ENCODE measurements at places on chromosomes 13 and 19.
A peak's percentile ranks its signal among the peaks of the same experiment; 100 is the strongest.

DNA sequence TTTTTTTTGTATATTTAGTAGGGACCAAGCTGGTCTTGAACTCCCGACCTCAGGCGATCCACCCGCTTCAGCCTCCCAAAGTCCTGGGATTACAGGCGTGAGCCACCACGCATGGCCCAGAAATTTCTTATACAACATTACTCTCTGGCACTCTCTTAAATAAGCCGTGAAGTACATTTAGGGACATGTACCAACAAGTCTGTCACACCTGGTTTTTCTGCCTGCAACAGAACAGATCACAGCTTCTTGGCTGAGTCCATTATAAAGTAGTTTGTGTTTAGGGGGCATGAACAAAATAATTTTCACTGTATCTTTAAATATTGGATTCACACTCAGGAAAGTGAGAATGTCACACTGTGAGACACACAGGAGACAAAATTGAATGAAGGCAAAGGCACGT lies 1567.3 kb downstream of the SLITRK5 start:
- no peak for DNase-seq

DNA sequence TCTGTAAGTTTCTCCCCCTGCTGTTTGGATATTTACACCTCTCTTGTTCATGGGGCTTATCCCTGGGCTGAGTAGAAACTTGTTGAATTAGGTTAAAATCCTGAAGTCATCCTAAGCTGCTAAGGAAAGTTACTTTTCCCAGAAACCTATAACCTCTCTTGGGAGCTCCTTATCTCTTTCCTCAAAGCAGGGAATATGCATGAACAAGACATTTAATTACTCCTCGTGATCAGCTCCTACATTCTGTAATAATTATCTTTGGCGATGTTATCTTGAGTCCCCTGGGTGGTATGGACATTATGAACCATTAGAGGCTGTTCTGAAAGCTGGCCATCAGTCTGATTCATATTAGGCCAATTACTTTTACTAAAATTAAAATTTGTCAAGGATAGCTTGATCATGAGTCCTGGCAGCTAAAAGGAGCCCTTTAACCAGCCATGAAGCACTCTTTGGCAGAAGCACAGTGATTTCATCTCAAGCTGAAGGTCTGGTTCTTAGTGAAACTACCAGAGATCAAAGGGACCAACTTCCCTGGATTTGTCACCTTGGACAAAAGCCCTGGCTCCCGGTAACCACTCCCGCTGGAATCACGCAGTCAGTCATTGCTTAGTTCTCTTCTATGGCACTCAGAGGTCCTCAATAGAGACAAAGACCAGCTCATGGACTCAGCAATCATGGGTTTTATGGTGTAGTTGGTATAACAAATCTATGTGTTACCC lies 811.8 kb downstream of the UQCRFS1 start:
- no peak for DNase-seq

DNA sequence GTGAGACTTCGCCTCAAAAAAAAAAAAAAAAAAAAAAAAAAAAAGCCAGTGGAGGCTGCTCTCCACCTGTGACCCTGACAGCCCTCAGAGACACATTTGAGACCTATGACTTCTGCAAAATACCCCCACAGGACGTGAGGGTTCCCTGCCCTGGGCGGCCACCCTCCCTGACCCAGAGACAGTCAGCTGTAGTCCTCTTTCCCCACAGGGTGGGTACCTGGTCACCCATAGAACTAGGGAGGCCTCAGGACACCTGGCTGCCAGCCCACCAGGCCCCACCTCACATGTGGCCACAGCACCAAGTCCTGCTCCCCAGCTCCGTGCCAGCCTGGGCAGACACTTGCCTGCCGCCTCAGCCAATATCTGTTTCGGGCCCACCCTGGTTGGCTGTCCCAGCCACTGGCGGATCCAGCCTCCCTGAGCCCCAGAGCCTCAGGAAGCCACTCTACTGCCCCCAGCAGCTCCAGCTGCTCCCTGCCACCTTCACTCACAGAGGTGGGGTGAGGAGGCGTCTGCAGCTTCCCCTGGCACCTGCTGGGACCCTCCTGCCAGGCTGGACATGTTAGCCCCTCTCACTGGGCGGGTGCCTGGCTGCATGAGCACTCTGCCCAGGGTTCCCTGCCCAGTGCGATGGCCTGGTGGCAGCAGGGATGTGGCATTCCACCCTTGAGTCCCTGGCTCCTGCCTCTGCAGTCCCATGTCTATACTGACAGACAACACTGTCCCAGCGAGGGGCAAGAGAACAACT lies 6.9 kb downstream of the MKNK2 start:
- DNase-seq, result no peak

DNA sequence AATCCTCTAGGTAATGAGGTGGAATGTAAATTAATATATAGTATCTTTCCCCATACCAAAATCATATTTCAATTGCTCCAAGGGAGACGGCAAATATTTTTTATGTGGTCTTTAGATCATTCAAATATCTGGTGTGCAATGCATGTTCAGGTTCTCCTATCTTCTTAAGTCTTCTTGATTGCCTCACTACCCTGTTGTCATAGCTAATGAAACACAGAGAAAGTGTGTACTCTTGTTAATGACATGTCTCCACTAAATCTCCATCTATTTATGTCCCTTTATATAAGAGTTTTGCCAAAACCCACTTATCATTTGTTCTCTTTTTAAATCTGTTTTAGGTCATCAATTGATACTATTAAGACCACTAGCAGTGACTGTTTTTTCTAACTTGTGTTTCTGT lies 6.6 kb downstream of the STARD13 start:
- no peak for DNase-seq

GRCh38 chr13:27140060-27140459 lies 31.6 kb downstream of the USP12 start:
- DNase-seq, result no peak

DNA sequence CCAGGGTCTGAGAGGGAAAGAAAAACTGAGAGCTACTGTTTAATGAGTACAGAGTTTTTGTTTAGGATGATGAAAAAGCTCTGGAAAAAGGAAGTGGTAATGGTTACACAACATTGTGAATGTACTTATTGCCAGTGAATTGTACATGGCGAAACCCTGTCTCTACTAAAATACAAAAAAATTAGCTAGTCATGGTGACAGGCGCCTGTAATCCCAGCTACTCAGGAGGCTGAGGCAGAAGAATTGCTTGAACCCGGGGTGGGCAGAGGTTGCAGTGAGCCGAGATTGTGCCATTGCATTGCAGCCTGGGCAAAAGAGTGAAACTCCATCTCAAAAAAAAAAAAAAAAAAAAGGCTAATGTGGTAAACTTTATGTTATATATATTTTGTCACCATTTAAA lies 96.3 kb downstream of the VWA8 start:
- no peak for DNase-seq

DNA sequence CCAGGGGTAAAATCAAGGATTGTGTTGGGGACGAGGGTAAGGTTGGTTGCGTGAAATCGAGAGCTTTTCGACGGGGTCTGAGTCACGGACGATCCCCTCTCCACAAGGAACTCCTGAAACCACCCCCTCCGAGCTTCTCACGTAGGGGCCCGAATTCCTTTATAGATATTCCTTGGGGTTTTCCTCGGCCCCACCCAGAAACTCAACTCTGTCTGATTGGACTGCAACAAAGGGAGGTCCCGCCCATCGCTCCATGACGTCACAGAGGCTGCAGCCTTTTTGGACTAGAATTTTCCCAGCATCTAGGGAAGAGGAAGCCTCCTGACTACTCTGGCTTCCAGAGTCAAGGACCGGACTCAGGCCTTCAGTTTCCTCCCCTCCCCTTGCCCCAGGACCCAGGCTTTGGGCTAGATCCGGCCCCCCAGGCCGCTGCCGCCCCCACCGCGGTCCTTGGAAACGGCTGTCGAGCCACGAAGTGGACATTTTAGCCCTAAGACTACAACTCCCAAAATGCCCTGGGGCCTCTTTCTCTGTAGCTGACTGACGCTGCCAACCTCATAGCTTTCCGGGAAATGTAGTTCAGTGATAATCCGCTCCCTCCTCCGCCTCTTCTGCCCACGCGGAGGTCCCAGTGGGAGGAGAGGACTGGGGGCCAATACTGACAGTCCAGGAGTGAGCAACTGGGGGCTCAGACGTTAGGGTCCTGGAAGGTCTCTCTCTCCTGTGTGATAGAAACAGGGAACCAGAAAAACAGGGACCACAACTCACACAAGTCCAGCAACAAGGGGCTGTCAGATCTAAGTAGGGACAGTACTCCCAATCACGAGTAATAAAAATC lies at the start of gene IZUMO1:
Gene IZUMO1, minus strand, starts transcription at position 172 of the 838 bp plus-strand sequence. CDS start 1,050 bp downstream, outside the sequence.
- peak; percentile 42 for DNase-seq

DNA sequence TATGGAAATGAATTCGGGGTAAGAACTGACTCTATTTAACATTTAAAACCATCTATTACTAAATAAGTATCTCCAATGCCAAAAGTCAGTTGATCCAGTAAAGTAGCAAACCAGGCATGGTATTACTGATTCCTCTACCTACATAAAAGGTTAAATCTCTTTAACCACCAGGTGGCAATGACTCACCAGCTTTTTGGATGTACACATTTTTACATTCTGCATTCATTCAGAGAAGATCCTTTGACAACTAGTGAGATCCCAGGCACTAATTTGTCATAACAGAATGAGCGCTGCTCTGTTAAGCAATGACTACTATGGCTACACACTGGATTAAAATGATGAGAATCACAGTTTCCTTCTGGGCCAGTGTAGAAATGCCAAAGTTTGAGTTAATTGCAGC lies 329.8 kb upstream of the GPC6 start:
- no peak for DNase-seq

DNA sequence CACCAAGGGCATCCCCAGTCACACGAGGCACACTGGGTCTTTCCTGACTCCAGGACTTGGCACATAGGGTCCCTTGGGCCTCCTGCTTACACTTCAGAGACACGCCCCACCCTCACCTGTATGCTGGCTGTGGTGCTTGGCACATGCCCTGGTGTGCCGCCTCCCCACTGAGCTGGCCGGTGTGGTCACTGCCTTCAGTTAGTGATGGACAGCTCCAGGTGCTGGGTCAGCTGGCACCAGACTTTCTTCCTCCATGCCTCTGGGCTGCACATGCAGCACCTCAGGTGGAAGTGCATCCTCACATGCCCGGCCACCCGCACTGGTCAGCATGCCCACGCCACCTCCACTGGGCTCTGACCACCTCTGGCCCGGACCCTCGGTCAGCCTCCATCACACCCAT lies 52.9 kb downstream of the KLF2 start:
- no peak for DNase-seq
